ENCODE measurements at places on chromosomes 2 and 18.

GRCh38 chr2:82837588-82838304, 1621.3 kb downstream of the SUCLG1 start:
- DNase-seq, result no peak

DNA sequence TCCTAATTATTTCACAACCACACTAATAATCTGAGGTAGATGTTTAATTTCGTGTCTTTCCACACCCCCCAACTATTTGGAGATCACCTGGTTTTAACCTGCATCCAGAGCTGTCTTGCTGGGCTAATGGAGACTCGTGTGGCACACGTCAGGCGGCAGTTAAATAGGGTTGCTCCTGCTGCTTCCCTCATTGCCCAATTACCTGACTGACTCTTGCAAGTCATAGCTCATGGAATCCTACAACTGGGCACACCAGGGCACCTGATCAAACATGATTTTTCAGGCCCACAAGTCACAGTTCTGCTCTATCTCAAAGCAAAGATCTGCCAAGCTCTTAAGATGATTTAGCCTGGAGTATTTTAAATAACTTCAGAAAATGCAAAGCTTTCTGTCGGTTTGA, 1430.4 kb upstream of the ACVR2A start:
- DNase-seq, result no peak

DNA sequence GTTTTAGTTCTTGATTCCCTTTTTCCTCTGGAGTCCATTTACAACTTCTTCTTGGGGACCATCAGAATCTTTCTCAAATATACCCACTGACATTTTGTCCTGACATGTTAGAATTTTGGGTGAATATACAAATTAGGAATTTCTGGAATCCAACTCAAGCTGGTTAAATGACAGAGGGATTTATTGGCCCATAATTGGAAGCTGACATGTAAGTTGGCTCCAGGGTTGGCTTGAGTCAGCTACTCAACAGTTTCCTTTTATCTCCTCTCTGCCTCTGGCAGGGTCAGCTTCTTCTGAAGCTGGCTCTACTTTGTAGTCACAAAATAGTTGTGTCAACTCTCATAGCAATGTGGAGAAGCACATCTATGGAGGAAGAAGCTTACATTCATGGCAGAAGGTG, 36.6 kb upstream of the PPP1R1C start:
- DNase-seq, result no peak

GRCh38 chr18:36176711-36177110, 10.6 kb upstream of the MOCOS start:
- no peak for DNase-seq
